Bronchial epithelial cell (primary cell): ENCODE measurements at places on chromosomes 16 and 17.

GRCh38 chr17:12953156-12953555 is 64.7 kb downstream of the ELAC2 start:
- DNase-seq: no peak

GRCh38 chr16:57915811-57916488 is 55.0 kb downstream of the CNGB1 start:
- no peak for DNase-seq

DNA sequence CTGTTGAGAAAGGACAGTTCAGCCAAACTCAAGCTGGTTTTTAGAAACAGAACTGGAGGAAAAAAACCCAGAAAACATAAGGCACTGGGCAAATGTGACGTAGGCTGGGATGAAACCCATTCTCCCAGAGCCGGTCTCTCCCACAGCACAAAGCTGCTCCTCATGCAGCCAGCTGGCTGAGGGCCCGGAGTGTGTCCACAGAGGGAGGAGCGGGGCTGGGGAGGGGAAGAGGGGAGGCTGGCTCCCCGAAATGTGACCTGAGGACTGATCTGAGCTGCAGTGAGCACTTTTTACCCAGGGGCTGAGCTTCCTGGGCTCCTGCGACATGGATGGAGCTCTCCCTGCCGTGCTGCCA is 20.8 kb downstream of the FOXF1 start:
- DNase-seq: no peak

GRCh38 chr16:3523281-3523680 is 22.5 kb downstream of the CLUAP1 start:
- no peak for DNase-seq

- DNase-seq: no peak
Observed at GRCh38 chr16:66623755-66624154, 19.3 kb downstream of the CMTM3 start.

GRCh38 chr16:75207831-75208230 is 870 bp upstream of the CTRB2 start:
- no peak for DNase-seq

- no peak for DNase-seq
Observed at GRCh38 chr17:42094375-42095069, 3.8 kb downstream of the ZNF385C start.
